Activated CD4-positive, alpha-beta T cell treated with anti-CD3 and anti-CD28 coated beads, Interleukin-2, Interleukin-4, amounts not matched to agents 100 ng/mL and 50 ng/mL, durations not matched to agents 16 hours and 8 hours (primary cell): ENCODE measurements at places on chromosomes 1 and 21.

DNA sequence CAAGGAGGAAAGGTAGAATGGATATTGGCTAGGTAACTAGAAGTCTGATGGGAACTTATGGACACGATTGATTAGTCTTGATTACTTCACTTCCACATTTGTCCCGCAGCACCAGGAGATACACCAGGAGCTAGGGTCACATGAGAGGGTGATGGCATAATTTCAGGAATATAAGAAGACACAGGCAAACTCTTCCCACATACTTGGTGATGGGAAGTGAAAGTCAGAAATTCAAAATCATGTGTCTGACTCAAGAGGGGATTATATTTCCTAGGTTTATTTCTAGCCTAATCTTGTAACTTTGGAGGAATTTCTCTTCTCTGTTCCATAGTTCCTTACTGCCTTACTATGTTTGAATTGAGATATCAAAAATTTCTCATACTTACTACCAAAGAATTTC lies 185.0 kb downstream of the PBX1 start:
- DNase-seq, result no peak

DNA sequence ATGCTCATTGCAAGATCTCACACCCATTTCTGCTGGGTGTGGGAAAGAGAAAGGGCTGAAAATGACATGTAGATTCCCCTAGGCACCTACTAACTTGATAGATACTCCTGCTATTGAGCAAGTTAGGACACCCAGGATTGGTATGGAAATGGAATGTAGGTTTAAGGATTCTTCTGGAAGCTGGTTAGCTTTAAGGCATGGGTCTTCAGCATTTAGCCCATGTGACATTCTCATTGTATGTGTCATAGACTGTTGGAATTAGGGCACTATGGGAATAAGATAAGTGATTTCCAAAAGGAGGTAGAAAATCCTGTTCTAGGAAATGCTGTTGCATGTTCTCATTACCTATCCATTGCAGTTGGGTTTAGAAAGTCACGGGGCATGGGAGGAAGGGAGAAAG lies 76.2 kb downstream of the DISC1 start:
- DNase-seq, result no peak

GRCh38 chr1:52145137-52145536 lies 3.2 kb downstream of the ZFYVE9 start:
- no peak for DNase-seq

DNA sequence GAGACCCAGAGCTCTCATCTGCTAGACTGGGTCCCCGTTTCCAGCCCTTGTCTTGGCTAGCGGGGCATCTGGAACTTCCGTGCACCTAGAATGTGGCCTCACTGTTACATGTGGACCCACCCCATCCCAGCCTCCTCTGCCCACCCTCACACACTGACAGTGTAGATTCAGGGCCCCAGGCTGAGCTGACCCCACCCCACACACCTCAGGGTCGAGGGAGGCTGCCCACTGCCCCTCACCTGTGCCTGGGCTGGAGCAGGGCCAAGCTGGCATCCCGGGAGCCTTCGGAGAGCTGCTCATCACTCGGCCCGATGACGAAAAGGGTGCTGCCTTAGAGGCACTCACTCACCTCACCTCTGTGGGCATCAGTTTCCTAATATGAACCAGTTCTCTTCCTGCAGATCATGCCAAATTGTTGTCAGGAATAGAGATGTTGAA lies 11.1 kb downstream of the ACOT11 start:
- DNase-seq, result no peak

DNA sequence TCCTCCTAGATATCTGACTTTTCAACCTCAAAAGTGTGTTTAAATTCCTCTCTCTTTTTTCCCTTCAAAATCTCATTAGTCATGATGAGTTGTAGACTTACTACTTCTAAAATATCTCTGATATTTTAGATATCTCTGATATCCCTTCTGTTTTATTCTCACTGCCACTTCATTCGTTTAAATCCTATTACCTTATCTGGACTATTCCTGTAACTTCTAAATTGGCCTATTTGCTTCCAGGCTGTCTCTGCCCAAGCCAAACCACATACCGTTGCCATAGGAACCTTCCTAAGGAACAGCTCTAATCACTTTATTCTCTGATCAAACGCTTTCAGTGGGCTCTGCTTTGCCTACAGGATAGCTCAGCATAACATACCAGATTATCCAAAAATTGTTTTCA lies 333.1 kb upstream of the CHRM3 start:
- DNase-seq, result no peak

DNA sequence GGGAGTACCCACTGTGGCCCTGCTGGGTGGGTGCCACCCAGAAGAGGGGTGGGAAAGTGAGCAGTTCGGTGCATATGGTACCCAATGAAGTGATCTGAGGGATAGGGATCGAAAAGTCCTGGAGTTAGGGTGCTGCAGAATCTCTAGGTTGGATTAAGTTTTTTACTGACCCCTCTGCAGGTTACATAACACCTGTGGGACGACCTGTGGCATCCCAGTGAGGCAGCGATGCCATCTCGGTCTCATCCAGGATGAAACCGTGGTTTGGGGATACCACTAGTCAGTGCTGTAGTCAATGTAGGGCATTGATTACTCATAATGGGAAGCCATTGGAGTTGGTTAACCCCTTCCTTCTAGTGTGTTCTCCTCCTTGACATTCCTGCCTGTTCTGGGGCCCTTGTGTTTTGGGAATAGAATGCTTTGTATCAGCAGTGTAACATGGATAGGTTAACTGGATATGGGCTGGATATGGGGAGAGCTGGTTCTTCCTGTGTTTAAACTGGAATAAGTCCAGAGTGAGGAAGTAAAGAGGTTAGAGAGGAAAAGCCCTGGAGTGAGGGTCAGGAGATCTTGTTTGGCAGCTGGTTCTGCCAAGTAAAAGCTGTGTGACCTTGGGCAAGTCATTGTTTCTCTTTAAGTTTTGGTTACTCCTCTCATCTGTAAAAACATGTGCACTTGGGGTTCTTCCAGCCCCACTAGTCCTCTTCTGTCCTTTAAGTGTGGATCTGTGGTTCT lies 42.8 kb upstream of the ATF3 start:
- DNase-seq, result no peak

- no peak for DNase-seq
Measured at GRCh38 chr1:24216276-24217074, 29.4 kb upstream of the IFNLR1 start.

DNA sequence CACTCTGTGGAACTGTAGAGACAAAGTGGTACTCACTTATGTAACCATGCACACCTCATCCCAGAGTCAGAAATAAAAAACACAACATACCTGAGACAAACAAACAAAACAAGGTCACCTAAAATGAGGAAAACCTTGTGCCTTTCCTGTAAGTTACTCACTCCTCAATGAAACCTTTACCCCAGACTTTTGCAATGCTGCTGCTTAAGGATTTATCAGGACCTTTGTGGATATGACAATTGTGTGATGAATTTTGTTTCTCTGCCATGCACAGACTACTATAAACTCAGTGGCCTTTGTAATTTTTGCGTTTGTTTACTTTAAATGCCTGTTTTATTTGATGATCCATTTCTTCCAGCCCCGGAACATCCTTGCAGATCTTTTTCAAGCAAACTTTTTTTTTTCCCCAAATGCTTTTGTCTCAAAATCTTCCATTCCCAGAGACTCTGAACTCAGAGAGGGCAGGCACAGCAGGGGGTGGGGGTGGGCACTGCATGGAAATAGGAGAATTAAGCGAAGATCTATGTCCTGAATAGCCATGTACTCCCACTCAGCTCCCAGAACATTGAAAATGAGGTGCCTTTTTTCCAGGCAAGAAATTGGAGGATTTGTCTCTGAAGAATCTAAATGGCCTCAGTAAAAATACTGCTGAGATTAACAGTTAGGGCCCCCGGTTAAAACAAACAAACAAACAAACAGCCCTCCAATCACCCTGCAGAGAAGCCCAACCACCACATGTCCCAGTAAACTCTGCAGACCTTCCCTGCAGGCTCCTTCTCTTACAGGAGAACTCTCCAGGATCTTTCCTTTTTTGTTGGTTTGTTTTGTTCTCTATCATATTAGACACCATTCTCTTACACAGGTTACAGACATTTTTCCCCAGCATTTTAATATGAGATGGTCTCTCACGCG lies 22.6 kb upstream of the SIM2 start:
- DNase-seq, result no peak

DNA sequence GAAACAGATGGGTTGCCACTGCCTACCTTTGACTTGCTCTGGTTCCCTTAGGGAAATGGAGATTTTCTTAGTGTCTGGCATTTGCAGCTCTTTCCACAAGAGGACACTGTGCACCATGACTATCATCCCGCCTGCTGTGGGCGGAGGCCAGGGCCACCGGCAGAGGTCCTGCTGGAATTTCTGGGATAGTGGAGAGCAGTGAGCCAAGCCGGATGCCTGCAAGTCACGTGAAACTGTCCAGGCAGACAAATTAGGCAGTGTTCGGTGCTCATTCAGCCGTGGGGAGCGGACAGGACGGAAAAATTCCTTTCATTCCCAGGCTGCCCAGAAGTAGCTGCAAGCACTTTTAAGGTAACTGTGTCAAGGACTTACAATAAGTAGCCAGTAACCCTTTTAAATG lies 43.4 kb downstream of the IGSF5 start:
- no peak for DNase-seq

DNA sequence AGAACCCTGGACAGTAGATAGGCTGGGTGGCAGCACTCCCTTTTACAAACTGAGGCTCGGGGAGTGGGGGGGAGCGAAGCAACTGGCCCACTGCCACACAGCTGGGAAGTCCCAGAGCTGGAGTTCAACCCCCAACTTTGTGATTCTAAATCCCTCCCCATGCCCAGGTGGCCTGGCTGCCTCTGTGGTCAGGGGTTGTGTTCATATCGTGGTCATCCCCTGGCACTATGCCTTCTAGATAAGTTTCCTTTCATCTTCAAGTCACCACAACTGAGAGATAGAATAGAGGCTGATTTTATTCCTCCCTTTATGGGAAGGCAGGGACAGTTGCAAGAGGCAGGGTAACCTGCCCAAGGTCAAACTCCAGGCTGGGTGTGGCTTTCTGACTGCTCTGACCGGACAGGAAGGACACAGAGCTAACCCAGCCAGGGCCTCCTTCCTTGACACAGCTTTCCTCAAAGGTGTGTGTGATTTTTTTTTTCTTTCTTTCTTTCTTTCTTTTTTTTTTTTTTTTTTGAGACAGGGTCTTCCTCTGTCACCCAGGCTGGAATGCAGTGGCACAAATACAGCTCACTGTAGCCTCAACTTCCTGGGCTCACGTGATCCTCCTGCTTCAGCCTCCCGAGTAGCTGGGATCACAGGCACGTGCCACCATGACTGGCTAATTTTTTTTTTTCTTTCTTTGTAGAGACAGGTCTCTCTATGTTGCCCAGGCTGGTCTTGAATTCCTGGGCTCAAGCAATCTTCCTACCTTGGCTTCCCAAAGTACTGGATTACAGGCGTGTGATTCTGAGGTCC lies 18.4 kb upstream of the TNFRSF1B start:
- DNase-seq, result no peak

DNA sequence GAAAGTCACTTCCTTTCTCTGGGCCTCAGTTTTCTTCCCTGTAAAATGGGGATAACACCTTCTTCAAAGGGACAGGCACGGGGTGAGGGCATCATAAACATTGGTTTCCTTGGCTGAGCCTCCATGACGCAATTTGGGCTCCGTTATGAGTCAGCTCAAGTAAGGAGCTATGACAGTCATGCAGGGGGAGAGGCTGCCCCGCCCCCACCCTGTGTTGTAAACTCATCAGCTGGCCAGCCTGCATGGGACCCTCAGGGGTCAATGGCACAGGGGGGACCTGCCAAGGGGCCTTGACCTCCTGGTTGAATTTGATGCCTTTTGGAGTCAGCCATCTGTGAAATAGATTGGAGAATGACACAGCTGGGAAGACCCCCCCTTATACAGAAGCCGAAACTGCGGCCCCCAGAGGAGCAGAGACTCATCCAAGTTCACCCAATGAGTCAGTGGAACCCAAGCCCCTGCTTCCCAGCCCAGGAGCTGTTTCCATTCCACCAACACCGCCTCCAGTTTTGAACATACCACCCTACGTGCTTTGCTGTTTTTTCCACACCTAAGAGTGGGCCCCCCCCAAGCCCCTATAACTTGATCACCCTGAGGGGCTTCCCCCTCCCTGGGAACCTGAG lies 36.8 kb upstream of the RUNX3 start:
- DNase-seq, result peak; percentile 95

- no peak for DNase-seq
Measured at GRCh38 chr1:85579622-85580021, 939 bp upstream of the CCN1 start.

DNA sequence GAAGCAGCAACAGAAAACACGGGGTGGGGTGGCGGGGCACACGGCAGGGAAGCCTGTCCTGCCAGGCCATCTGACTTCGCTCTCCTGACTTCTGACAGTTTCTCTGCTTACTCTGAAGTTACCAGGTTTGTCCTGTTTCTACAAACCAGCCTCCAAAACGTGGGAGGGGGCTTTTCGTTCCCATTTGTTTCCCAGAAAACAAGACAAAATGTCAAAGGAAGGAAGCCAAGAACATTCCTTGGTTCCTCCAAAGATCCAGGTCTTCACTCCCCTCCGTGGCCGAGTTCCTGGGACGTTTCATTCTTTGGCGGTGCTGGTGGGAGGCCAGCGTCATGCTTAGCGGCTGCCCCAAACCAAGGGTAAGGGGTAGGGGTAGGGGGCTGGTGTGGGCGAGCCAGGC lies 49.6 kb downstream of the MEGF6 start:
- DNase-seq, result no peak

DNA sequence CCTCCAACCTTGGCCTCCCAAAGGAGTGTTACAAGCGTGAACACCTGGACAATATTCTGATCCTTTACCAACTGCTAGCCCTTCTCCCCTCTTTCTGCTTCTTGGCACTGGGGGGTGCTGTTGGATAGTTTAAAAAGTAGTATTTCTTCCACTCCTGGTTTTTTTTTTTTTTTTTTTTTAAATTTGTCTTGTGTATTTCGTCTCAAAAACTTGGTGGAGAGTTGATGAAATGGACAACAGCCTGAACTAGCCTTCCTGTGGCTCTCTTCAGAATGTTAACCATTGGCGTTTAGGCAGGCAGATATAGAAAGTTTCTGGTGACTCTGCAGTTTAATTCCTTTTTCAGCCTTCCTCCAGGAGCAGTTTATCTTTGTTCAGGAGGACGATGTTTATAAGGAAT lies 69.7 kb upstream of the USP24 start:
- DNase-seq, result peak; percentile 16

DNA sequence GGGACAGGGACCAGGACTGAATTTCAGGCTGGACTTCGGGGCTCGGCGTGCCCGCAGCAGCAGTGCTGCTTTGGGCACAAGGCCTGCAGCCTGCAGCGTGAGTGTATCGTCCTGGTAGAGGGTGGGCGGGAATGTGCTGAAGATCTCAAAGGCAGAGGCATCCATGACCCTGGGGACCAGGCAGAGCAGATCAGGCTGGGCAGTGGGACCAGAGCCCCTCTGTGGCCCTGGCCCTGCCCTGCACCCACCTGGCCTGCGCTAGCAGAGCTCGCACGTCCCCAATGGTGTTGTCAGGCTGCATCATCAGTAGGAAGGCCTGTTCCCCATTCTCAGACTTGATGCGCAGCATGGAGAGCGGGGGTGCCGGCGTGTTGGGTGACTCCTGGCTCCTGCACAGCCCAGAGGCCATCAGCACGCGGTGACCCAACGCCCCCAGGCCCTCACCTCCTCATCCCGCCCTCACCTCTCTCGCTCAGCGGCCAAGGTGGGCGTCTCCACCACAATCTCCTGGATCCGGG lies 2.6 kb downstream of the SH3BGRL3 start:
- no peak for DNase-seq
